Stimulated activated CD8-positive, alpha-beta memory T cell treated with anti-CD3 and anti-CD28 coated beads, Interleukin-2, amount 100 ng/mL, for 48 hours (primary cell): ENCODE measurements at places on chromosomes 16 and 17.

- no peak for DNase-seq
These were observed 17.9 kb downstream of the TBC1D28 start for GRCh38 chr17:18626152-18626870.

- no peak for DNase-seq
These were observed 491 bp downstream of the USP7 start for GRCh38 chr16:8963010-8963820.

- no peak for DNase-seq
These were observed 1.0 kb downstream of the VEZF1 start for GRCh38 chr17:57986841-57987580.

DNA sequence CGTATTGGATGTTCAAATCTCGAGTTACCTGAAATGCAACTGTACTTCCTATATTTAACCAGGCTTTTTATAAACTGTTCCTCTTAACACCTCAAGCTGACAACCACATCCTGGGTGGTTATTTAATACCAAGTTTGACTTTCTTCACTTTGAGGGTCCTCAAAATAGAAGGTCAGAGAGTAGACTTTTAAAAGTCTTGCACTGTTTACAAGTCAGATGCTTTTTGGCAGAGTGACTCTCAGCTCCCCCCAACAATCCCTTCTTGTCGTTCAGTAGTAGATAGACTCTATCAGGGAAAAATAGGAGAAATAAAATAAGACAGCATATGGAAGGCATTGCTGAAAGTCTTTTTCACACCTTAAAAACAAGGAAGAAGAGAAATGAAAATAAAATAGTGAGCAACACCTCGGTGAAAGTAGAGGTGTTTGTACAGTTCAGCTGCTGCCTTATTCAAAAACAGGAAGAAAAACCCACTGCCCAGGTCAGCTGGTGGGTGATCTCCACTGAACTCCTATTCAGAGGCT, 650.4 kb downstream of the WWOX start:
- no peak for DNase-seq

DNA sequence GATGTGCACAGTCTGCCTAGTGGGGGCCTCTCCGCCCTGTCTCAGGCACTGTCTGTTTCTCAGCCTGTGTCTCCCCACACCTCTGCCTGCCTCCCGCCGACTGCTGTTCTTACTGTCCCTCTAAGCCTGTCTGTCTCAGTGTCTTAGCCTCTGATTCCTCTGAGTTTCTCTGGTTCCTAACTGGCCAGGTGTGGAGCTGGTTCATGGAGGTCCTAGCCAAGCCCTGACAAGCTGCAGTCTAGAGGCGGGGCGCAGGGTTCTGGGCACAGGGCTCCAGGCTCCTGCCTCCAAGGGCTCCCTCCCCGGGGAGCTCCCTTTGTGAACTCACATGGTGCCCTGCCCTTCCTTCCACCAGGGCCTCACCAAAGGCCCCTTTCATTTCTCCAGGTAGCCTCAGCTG, 19.4 kb downstream of the C17orf100 start:
- DNase-seq: no peak

GRCh38 chr17:58320163-58320558, 8.4 kb downstream of the TSPOAP1 start:
- DNase-seq: no peak

GRCh38 chr17:16415031-16415924, at the start of gene TRPV2:
TRPV2 (plus strand) TSS chr17:16415571; CDS start chr17:16417669, 2,098 bp downstream.
- DNase-seq: no peak

DNA sequence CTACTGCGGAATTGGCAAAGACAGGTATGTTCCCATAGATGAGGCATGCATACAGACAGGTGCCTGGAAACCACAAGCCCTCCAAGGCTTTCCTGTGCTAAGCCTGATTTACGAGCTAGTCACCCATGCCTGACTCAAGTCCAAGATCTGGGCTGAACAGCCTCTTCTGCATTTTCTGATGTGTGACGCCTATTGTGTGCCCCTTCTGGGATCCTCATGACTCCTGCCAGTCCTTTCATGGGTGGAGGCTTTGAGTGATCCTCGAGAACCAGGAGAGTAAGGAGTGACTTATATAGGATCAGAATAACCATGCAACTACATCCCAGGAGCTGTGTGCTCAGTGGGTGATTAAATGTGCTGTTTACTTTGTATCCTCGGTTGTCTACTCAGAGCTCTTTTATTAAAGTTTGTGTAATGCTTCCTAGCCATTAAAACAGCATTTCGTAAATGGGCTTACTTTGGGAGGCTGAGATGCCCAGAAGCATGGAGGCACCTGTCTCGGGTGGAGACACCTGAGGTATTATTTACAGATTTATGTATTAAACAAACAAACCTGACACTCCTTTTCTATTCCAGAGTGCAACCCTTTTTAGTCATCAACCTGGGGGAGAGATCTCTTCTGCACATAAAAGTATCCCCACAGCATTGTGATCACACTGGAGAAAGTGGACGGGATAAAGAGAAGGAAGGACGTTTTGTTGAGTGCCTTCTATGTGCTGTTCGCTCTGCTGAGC, 373.0 kb upstream of the DYNLRB2 start:
- no peak for DNase-seq

- DNase-seq: no peak
These were observed 2.6 kb downstream of the SHBG start for GRCh38 chr17:7632492-7632894.

DNA sequence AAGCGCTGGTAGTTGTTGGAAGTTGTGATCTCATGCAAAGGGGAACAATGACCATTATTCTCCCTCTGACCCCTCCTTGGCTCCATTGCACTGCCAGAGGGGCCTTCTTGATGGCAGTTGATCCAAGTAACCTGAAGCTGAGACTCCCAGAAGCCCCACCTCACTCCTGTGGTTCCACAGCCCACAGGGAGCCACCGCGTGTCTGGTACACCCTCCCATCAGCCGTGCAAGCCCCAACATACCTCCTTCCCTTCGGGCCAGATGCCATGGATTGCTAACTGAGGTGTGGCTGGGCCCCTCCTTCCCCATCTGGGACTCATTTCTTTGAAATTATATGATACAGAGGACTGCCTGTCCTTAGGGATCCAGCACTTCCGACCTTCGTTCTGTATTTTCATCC, 17.8 kb downstream of the SAP30BP start:
- no peak for DNase-seq

- DNase-seq: no peak
These were observed 283.6 kb upstream of the SALL1 start for GRCh38 chr16:51434567-51435198.

DNA sequence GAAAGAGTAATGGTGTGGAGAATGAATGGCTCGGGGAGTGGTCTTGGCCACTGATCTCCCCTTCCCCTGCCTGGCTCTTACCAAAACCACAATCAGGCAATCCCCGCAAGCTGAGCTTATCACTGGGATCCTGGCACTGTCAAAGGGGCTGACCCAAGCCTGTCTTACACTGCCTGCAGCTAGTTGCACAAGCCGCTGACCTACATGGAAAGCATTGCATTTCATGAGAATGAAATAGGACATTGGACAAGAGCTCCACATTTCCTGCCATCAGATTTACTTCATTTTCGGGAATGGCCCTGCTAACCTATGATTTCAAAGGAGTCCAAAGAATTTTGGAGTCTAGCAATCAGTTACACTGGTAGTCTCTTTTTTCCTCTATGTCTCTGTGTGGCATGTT, 146.4 kb downstream of the PCTP start:
- no peak for DNase-seq

- DNase-seq: no peak
These were observed 146.6 kb downstream of the TRIM37 start for GRCh38 chr17:58960068-58960467.
